ENCODE measurements at places on chromosomes 6 and 20.

DNA sequence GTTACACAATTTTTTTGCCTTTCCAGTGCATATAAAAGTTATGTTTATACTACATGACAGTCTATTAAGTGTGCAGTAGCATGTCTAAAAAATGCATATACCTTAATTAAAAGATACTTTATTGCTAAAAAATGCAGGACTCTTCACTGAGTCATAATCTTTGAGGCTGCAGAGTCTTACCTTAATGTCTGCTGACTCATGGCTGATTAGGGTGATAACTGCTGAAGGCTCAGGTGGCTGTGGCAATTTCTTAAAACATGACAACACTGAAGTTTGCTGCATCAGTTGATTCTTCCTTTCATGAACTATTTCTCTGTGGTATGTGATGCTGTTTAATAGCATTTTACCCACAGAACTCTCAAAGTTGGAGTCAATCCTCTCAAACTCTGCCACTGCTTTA is 19.1 kb downstream of the ZSCAN23 start:
- DNase-seq: no peak

- peak; percentile 29 for DNase-seq
Observed at GRCh38 chr6:14365393-14365792, 247.8 kb downstream of the CD83 start.

GRCh38 chr6:111818539-111819226 is 54.6 kb downstream of the FYN start:
- no peak for DNase-seq

- no peak for DNase-seq
Observed at GRCh38 chr20:36624068-36624943, 18.7 kb downstream of the RAB5IF start.

GRCh38 chr6:81785377-81785776 is 32.9 kb upstream of the TENT5A start:
- DNase-seq: no peak

DNA sequence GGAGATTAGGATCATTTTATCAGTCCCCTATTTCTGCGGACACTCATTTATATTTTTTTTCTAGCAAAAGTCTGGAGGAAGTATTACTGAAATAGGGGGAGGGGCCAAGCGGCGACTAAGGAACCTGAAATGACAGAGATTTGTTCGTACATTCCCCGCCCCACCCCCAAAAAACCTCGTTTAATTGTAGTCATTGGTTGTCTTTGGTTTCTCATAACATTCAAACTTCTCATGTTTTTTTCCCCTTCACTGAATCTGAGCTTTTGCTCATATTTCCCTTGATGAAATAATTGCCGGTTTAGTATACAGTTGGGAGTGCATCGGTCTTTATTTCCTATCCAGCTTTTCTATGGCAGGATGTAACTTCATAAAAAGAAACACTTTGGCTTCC is 768 bp upstream of the FYN start:
- no peak for DNase-seq
